ENCODE measurements at places on chromosomes 16 and 17.

GRCh38 chr17:71845337-71845736, 275.5 kb upstream of the SOX9 start:
- no peak for DNase-seq

- no peak for DNase-seq
These were observed 22.2 kb downstream of the HS3ST4 start for GRCh38 chr16:25713785-25714570.

DNA sequence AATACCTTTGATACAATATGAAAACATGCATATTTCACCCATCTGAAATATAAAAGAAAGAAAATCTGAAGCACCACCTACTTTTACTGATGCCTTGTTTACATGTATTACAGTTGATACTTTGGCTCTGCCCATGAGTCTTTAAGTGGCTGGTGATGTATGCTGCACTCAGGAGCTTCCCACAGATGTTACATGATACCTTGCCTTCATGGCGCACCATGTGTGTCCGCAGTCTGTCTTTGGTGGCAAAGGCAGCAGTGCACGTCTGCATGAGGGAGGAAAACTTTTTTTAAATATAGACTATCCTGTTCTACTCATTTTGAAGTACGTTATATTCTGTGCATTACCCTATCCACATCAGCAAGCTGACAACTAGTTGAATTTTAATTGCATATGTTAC, 7.5 kb downstream of the VEZF1 start:
- no peak for DNase-seq

DNA sequence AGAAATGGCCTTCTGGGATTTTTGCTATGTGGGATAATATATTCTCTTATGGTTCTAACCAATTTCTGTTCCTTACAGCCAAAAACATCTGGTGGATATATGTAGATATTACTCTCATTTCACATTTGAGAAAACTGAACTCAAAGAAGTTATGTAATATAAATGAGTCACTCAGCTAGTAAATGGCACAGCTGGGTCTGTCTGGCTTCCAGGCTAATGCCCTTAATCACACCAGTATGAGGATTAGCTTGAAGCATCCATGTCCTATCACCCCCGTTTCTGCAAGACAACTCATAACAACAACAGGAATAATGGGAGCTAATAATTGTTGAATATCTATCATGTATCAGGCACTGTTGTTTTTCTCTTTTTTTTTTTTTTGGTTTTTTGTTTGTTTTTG, 34.4 kb upstream of the USP7 start:
- no peak for DNase-seq

- DNase-seq: no peak
These were observed 45.3 kb downstream of the MPRIP start for GRCh38 chr17:17087424-17088015.

- DNase-seq: peak; percentile 68
These were observed 3.4 kb downstream of the SGCA start for GRCh38 chr17:50169121-50169764.

DNA sequence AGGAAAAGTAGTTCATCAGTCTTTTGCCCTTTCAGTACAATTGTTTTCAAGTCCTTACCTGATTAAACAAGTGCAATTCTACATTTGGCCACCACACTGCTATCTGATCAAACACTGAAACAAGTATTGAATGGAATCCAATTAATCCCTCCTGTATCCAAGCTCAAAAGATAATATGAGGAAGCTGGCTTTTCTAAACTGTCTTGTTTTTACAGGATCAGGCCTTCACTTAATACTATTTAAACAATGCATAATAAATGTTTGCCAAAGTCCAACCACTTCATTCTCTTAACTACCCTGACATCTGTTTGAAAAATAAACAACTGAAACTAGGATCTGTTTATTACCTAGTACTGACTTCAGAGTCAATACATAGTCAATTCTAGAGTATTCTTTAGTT, 131.6 kb downstream of the MRTFB start:
- DNase-seq: no peak

- no peak for DNase-seq
These were observed 9.2 kb upstream of the ITPRIPL2 start for GRCh38 chr16:19104607-19105006.

DNA sequence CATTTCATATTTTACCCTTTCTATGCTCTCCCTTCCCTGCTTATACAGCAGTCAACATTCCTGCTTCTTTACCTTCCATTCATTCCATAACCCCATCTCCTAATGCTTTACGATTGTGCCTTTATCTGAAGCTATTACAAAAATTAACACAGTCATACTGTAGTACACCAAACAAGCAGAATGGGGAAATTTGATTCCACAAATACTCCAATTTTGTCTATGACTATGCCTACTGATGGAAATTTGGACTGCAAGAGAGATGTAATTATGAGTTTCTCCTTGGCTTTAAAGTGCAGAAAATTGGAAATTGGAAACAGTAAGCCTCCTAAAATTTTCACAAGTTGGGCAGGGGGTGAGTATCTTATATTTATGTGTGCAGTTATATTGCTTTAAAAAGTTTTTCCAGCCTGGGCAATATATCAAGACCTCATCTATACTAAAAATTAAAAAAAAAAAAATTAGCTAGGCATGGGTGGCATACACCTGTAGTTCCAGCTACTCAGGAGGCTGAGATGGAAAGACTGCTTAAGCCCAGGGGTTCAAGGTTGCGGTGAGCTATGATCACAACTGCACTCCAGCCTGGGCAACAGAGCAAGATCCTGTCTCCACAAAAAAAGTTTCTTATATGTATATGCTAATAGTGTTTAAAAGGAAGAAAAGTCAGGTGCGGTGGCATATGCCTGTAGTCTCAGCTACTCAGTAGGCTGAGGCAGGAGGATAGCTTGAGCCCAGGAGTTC, 3.0 kb downstream of the APPBP2 start:
- no peak for DNase-seq

- DNase-seq: no peak
These were observed 9.5 kb downstream of the MTMR4 start for GRCh38 chr17:58504826-58505351.

DNA sequence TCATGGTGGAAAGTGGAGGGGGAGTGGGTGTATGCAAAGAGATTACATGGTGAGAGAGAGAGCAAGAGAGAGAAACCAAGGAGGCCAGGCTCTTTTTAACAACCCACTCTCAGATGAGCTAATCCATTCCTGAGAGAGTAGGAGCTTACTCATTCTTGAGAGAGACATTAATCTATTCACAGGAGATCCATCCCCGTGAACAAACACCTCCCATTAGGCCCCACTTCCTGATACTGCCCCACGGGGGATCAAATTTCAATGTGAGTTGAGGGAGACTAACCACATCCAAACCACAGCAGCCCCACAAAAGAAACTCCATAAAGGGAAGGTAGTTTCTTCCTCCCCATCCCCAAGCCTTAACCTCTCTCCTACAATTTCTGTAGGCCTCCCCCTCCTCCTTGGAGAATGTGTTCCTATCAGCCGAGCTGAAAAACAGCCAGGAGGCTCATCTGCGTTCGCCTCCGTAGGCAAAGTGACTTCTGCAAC, 450.0 kb downstream of the NPIPA7 start:
- no peak for DNase-seq

DNA sequence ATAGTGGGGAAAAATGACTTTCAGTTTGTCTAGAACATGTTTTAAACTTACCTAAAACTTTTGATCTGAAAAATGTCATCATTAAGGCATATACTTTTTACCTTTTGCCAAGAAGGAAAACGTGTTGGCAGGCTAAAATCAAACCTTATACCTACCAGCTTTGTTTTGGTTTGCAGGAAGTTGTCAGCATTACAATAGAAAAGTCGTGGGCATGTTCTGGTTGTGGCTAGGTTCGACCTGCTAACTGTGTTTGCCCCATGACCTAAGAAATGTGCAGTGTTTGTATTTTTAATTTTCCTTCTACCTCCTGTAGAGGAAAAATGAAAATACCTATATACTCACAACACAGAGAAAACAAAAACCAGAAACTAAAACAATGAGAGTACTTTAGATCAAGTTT, 13.0 kb downstream of the SKAP1 start:
- DNase-seq: no peak

- no peak for DNase-seq
These were observed 13.4 kb upstream of the FAM83G start for GRCh38 chr17:19017804-19018599.

DNA sequence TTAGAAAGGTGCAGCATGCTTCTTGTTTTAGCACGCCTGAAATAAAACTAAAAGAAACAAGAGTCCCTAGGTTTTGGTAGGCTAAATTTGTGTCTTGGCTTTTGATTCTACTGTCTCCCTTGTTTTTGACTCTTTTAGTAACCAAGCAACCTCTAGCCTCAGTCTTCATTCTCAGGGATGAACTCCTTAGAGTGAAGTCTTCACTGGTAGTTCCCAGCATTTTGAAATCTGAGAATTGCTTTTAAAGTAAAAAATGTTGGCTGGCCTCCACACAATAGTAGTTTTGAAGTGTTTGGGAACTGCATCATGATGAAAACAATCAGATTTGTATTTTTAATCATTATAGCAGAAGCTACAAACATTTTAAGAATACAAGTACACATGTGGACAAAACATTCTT, 6.1 kb upstream of the CDR2 start:
- no peak for DNase-seq

DNA sequence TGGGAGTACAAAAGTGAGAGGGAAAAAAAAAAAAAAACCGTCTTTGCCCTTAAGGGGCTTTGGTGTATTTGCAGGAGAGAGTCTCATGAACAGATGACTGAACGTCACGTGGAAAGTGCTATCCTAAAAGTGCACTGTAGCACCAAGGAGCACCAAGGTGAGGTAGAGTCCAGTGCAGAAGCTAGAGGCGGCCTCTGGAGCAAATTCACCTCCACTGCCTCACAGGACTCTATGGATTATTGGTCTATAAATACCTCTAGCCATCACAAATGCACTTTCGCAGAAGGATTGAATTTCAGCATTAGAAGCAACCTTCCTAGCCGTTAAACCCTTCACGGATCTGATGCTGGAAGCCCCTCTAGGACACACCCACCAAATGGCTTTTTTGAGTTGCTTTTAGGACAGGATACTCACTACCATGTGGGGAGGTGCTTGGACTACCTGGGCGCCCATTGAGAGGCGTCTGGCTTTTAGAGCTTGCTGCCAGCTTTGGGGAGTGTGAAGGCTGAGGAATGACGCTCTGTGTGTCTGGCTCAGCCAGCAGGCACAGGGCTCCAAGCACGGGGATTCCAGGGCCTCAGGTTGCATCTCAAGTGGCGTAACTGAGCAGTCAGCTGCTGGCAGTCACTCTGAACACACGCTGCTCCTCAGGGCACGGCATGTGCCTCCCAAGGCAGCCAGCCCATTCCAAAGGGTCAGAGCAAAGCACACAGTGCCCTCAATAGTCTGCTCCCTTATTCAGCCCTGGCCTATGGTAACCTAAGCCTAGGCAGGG, 52.7 kb downstream of the CDRT4 start:
- no peak for DNase-seq

GRCh38 chr16:51648526-51648925, 497.5 kb upstream of the SALL1 start:
- no peak for DNase-seq

- DNase-seq: no peak
These were observed 48.5 kb downstream of the SPOP start for GRCh38 chr17:49629447-49629846.

- DNase-seq: peak; percentile 63
These were observed 74.7 kb upstream of the NKD1 start for GRCh38 chr16:50473356-50473945.

GRCh38 chr17:79993390-79994227, 42.1 kb downstream of the TBC1D16 start:
- DNase-seq: peak; percentile 69

DNA sequence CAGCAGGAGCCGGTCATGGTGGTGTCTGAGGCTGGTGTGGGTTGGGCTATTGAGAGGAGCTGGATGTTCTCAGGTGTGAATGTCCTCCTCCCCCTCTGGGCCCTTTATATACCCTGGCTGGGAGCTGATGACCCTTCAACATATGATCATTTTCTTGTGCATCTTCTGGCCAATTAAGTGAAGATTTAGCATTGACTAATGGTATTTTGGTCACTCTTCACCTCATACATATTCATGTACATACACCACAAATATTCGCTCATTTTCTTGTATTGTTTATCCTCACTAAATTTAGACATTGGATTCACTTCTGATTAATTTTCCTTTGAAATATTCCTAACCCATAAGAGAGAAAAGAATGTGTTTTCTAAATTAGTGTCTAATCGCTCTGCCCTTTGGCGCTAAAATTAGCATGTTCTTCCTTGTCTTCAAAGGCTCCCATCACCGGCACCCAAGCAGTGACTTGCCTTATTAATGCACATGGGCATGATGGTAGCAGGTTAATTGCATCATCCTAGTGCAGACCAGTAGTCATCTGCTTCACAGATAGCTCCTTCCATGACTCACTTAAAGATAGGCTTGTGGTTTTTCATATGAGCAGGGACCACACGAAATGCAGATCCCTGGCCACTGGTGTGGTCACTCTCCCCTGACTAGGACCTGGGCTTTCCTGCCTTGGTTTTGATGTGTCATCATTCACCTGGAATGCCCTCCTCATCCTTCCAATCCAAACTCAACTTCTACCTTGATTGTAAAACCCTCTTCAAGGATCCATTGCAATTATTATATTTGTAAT, at the start of gene KRTAP2-4:
Gene KRTAP2-4 (minus strand): TSS at position 51 of the 796 bp plus-strand sequence. CDS start 34 bp downstream, at position 17.
- DNase-seq: peak; percentile 6

DNA sequence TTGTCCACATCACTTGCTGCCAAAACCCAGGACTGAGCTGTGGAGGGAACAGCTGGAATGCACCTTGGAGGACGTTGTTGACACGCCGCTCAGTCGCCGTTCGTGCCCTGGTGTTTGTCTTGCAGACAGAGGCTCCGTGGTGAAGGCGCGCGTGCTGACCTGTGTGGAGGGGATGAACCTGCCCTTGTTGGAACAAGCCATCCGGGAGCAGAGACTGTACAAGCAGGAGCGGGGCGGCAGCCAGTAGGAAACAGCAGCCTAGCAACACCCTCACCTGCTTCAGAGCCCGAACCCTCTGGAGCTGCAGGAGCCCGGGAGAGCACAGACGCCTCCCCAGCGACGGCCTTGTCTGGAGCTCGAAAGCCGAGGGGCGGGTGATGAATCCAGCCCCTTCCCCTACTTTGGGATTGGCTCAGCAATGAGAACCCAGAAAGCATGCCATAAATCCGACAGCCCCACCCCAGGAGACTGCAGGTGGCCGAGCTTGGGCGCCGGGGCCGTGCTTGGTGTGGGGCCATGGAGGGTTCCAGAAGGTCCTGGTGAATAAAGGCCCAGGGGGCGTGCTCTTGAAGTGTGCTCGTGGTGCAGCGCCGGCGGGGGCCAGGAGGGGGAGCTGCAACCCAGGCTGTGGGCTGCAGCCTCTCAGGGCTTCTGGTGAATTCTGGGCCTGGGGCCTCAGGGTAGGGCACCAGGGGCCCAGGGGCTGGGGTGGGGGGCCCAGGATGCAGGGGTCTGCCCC, 470 bp upstream of the CDK3 start:
- DNase-seq: peak; percentile 80

- DNase-seq: peak; percentile 33
These were observed 673 bp upstream of the CHD9 start for GRCh38 chr16:53053967-53054669.

- DNase-seq: no peak
These were observed 944 bp upstream of the MARF1 start for GRCh38 chr16:15643946-15644250.
